Lower lobe of right lung (tissue), 2 donors: ENCODE measurements at places on chromosomes 5 and 9. TPM values are rescaled to one million over a fixed set of nuclear protein-coding genes. Genes with fewer than 3 reads are reported as not detected.

DNA sequence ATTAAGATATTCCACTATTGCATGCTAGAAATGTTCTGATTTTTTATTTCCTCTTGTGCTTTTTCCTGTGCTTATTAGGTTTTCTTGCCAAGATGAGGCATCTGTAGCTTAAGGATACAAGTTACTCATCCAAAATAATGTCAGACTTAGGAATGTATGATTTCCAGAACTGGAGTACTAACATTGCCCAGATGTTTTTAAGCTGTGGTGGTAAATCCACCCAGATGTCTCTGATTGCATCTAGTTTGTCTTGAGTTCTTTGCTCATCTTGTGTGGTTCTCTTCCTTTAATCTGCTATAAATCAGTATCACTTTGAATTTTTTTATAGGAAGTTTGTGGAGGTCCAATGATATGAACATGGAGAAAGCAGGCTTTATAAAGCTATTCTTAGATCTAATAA, 337.5 kb upstream of the ZNF608 start:
- no peak for DNase-seq

DNA sequence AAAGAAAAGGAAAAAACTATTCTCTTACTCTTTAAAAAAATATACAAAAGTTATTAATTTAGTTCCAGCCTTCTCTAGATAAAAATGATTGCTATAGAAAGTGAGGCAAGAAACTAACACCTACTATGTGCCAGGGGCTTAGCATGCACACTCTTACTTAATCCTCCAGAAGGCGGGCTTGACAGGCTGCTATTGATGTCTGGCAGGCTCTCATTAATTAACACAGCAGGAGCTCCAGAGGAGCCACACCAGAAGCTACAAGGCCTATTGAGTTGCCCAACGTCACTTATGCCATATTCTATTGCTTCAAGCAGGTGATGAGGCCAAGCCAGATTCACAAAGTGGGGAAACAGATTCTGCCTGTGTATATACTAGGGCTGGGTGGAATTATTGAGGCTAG, 54.6 kb upstream of the CLINT1 start:
- no peak for DNase-seq

- no peak for DNase-seq
Measured at GRCh38 chr5:113531481-113532159, 18.1 kb downstream of the YTHDC2 start.

DNA sequence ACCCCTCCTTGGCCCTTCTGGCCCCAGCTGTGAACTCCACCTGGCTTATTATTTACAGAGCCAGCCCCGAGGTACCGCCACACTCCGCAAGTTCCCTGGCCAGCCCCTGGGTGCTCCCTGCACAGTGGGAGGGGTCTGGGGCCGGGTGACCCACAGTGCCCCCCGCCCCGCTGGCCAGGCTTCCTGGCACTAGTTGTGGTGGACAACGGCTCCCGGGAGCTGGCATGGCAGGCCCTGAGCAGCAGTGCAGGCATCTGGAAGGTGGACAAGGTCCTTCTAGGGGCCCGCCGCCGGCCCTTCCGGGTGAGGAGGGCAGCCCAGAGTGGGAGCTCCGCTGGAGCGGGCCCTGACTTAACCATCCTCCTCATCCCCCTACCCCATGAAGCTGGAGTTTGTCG, 3.9 kb downstream of the MAMDC4 start:
- DNase-seq = no peak

- DNase-seq = no peak
Measured at GRCh38 chr5:102670224-102670836, 84.8 kb upstream of the PAM start.

- no peak for DNase-seq
Measured at GRCh38 chr5:126348855-126349635, 74.2 kb upstream of the GRAMD2B start.

SPINK6 gene
- total RNA-seq = not detected

SLC6A19 gene
- total RNA-seq = not detected
